ENCODE measurements at places on chromosomes 5 and 9.

DNA sequence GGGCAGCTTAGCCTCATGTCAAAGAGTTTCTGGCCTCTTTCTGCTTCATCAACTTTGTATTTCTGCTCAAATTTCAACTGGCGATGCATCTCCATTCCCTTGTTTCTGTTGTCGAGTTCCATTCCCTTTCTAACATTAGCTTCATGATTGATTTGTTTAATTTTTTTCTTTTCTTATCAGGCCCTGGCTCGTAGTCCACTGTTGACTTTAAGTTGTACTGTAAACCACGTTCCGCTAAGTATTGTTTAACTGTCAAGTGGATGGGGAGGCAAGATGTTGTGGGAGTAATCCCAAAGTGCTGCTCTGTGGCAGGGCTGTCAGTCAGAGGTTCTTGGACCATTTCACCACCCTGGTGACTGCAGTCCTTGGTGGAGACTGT lies 309.1 kb downstream of the PSAT1 start:
- no peak for DNase-seq

DNA sequence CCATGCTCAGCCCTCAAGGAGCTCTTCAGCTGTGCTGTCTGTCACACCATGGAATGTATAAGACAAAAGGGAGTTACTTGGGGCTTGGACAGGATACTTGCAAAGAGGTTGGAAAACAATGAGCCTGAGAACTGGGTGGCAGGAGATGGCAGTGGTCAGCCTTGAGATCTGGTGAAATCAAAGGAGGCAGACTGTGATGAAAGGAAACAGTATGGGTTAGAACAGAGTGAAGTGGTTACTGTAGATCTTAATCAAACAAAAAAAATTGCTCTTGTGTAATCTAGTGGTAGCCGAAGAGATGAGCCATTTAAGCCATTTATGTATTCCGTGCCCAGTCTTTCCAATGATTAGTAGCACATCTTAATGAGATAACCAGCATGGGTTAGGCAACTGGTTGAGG lies 142.2 kb downstream of the SV2C start:
- no peak for DNase-seq

DNA sequence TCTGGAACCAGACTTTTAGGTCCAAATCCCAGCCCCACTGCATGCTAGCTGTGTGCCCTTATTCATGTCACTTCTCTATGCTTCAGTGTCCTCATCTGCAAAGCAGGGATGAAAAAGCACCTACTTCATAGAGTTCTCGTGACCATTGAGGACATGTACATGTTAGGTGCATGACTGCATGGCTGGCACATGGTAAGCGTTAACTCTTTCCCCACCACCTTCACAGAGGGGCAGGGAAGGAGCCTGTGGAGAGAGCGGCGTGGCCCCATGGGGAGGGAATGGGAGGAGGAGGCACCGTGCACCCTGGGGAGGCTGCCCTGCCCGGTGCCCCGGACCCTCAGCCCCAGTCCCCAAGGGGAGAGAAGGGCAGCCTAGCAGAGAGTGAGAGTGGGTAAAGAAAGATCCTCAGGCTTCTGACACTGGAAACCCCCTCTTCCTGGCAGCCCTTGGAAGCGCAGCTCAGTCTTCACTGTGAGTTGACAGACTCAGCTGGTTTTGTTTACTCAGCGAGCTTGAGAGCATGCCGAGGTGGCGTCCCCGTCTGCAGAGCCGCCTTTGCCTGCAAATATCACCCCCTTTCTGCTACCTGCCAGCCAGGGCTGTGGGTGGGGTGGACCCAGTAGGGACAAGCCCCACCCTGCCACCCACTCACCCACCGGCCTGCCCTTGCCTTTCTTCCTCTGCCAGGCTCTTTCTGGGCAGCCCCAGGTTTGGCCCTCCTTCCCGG lies 10.6 kb upstream of the ANGPTL2 start:
- no peak for DNase-seq

- no peak for DNase-seq
These were observed 81.6 kb upstream of the NFIB start for GRCh38 chr9:14395317-14396082.

DNA sequence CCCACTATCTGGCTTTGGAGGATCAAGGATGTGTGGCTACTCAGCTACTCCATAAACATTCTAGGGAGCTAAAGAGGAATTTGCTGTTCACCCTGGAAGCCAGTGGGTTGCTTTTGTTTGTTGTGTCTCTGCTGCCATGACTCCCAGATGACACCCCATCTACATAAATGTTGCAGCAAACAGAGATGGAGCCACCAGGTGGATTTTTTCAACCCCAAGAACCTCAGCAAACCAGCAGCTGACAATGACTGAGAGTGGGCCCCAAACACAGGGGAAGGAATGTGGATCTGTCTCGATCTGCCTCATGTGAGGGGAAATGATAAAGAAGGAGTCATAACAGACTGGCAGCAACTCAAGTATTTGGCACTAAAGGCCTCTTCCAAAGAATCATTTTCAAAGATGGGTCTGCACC lies 132.7 kb upstream of the TNC start:
- no peak for DNase-seq

- DNase-seq: no peak
These were observed 76.0 kb upstream of the DAP start for GRCh38 chr5:10836986-10837385.

DNA sequence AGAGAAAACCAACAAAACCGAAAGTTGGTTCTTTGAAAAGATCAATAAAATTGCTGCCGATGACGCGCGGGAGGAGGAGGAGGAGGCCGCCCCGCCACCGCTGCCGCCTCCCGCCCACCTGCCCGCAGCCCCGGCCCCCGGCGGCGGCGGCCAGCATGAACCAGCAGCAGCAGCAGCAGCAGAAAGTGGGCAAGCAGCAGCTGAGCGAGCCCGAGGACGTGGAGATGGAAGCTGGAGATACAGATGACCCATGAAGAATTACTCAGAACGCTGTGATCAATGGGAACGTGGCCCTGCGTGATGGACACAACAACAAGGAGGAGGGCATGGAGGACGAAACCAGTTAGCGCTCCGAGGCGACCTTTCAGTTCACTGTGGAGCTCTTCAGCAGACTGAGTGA lies 53.9 kb upstream of the EFNA5 start:
- no peak for DNase-seq

DNA sequence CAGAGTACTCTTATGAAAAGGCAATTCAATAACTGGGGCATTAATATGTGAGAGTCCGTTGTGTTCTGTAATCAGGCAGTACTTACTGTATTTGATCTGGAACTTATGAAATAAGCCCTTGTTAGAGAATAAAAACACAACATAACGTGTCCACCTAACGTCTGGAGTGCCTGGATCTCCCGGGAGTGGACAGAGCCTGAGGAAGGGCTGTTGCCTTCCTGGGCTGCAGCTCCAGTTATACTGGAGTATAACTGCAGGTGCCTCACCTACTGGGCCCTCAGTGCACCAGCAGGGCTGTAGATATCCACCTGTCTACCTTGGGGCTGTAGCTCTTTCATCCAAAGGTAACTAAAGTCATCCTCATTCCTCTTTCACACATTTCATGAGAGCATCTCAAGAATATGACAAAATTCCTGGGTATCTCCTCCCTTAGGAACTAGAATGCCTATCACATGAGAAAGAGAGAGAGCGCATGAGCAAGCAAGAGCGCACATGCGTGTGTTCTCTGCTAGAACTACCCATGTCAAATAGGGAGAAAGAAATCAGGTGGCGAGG lies 200.1 kb downstream of the GAPVD1 start:
- DNase-seq: no peak

- no peak for DNase-seq
These were observed 206.2 kb upstream of the EFNA5 start for GRCh38 chr5:107876906-107877305.

GRCh38 chr9:124884376-124884775 lies 22.4 kb downstream of the ARPC5L start:
- no peak for DNase-seq

DNA sequence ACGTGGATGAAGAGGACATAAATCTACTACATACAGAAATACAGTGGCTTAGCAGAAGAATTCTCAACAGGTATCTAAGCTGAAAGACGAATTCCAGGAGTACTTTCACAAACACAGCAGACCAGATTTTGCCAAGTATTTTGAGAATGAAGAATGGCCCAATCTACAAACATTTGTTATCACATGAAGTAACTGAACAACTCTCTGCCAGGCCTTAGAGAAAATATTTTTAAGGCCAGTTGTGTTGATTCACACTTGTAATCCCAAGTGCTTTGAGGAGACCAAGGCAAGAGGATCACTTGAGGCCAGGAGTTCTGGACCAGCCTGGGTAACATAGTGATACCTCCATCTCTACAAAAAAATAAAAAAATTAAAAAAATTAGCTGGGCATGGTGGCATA lies 14.3 kb downstream of the AGTPBP1 start:
- DNase-seq: no peak

DNA sequence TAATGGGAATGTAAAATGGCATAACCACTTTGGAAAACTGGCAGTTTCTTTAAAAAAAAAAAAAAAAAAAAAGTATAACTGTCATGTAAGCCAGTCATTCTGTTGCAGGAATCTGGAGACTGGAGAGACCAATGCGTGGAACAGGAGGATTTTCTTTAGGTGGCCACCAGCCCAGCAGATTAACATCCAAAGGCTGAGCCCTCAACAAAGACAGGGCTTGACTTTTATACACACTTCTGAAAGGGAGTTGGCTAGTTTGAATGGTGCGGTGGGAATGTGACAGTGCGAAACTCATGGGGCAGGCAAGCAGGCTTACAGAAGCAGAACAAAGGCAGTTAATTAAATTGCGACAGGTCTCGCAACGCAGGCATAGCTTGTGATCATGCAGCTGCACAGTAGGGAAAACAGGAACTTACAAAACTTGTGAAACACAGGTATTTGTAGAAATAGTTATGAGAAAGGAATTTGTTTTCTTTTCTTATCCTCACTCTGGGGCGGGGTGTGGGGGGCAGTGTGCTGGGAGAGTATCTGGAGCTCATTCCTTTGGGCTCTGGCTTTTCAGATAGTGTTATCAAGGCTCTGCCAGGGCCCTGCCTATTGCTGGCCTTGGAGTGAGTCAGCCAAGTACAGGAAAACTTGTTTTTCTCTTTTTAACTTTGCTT lies 12.0 kb downstream of the UIMC1 start:
- DNase-seq: peak; percentile 67

DNA sequence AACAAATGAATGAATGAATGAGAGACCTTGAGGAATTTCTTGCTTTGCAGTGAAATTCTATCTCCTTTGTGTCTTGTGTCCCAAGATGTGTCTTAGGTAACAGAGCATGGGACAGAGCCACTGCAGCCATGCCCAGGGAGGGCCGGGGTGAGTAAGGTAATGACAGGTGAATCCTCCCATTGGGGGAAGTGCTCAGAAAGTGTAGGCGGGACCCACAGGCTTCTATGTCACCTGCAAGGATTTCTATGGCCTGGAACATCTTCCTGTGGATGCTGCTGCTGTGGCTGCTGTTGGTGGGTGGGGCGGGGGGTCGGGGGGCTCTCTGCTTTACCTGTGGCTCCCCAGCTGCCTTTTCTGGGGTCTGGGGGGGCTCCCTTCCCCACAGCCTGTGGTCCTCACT lies 133.6 kb upstream of the IER5L start:
- no peak for DNase-seq

DNA sequence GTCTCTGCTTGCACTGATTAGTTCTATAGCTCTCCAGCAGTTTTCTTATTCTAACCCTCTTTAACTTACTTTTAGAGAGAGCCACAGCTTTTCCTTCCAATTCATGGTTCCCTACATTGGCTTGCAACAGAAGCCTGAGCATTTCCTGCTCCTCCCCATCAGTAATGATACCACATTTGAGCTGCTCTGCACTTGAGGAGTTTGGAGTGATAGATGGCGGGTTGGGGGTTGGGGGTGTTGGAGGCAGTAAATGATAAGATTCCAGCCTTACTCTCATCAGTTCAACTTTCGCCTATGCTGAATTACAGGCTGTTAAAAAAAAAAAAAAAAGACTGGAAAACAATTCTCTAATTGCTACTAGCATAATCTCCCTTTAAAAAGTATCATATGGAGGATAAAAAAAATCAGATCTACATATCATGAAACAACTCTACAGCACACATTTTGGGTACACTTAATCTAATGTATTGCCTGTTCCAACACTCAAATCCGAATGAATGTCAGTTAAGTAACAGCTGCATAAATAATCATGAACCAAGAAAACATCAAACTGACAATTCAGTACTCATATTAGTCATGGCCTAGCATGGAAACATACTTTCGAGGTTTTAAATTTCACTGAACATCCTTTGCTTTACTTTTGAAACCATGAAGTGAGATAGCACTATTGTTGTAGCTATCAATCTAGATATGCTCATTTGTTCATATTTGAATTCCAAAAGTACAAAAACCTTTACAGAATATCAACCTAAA lies 224.7 kb downstream of the NFIB start:
- DNase-seq: no peak

GRCh38 chr5:32273821-32274220 lies 38.9 kb downstream of the MTMR12 start:
- no peak for DNase-seq

DNA sequence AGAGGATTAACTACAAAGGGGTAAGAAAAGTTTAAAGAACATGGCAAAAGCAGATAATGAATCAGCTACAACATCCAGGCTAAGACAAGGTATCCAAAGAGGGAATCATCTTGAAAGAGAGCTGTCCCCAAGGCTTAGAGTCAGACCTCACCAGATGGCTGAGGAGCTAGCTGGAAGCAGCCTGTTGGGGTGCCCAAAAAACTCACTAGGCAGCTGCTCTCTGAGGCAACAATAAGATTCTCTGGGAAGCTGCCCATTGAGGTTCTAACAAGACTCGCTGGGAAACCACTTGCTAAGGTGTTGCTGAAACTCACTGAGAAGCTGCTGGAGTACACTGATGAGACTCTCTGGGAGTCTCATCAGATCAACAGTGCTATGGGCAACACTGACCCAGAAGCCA lies 185.2 kb downstream of the CETN3 start:
- no peak for DNase-seq

- no peak for DNase-seq
These were observed 82.2 kb downstream of the PJA2 start for GRCh38 chr5:109327570-109327969.

DNA sequence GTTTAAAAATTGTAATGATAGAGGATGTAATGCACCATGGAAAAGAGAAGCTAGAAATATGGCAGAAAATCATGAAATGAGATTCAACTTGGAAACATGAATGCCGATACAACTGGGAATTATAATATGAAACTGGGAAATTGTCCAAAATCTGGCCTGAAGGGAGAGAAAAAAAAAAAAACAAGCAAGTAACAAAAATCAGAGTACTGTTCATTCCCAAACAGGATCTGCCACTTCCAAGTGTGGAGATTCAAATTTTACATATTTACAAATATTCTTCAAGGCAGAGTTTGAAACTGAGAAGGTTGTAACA lies 56.6 kb upstream of the MOCS2 start:
- DNase-seq: no peak

GRCh38 chr9:112861155-112861554 lies 29.5 kb downstream of the SLC46A2 start:
- no peak for DNase-seq
